ENCODE measurements at places on chromosomes 1 and 21. TPM values are rescaled to one million over a fixed set of nuclear protein-coding genes. Genes with fewer than 3 reads are reported as not detected.
A peak's percentile ranks its signal among the peaks of the same experiment; 100 is the strongest.

DNA sequence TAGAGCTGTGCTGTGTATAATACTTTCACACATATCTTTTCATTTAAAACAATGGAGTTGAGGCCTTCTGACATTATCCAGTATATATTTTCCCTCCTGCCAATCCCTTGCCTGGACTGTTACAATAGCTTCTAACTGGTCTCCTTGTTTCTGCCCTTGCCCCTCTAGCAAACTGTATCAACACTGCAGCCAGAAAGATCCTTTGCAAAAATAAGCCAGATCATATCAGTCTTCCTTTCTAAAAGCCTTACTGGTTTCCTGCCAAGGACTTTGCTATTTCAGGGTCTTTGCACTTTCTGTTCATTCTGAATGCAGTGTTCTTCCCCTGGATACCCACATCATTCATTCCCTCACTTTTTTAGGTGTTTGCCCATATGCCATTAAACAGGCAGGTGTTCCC is 370.1 kb downstream of the PTBP2 start:
- H3K4me1 ChIP-seq: no peaks in the 10 kb centered on the region
- H3K36me3 ChIP-seq: no peaks in the 10 kb centered on the region
- DNase-seq: no peak
- no peaks in the 10 kb centered on the region for H3K27me3 ChIP-seq

DNA sequence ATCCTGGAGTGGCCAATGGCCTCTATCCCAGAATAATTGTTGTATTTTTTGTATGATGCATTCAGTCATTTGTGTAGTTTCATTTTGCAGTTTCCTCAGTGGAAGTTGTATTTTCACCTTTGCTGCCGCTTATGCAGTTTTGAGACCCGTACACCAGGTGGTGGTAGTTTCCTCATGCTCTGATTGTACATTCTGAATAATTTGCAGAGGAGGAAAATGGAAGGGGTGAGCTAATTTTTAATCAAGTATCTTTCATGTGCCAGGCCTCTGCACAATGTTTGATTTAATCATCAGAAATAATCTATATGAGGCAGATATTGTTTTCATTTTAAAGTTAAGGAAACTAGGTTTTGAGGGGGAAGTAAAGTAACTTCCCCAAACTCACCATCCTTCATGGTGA is 29.5 kb downstream of the HLX start:
- H3K4me1 ChIP-seq: no peaks in the 10 kb centered on the region
- no peak overlapping the region for H3K4me3 ChIP-seq

GRCh38 chr1:111864862-111865261 is 109.2 kb downstream of the DDX20 start:
- peaks cover 40% of the 10 kb centered on the region for H3K27me3 ChIP-seq
- no peak overlapping the region for H3K4me3 ChIP-seq
- no peak overlapping the region for H3K27ac ChIP-seq
- no peak for DNase-seq
- H3K36me3 ChIP-seq: no peaks in the 10 kb centered on the region

DNA sequence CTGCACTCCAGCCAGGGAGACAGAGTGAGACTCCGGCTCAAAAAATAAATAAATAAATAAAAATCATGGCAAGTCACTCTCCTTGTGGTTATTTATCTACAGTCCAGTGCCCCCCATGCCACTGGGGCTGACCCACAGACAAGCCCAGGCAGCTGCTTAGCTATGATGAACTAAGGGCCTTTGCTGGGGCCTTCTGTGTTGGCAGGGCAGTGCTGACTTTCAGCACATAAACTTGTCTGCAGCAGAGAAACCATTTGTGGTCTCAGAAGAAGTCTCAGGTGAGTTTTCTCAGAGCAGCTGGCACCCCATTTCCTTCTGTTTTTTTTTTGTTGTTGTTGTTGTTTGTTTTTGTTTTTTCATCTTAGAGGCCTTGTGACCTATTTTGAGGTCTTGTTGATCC is 20.9 kb upstream of the CFHR4 start:
- no peaks in the 10 kb centered on the region for H3K27me3 ChIP-seq
- no peaks in the 10 kb centered on the region for H3K4me1 ChIP-seq
- no peaks in the 10 kb centered on the region for H3K36me3 ChIP-seq
- no peak overlapping the region for H3K4me3 ChIP-seq

- H3K27ac ChIP-seq: peak overlapping the region; percentile 43
- no peak overlapping the region for H3K4me3 ChIP-seq
- H3K36me3 ChIP-seq: no peaks in the 10 kb centered on the region
- DNase-seq: no peak
- H3K27me3 ChIP-seq: no peaks in the 10 kb centered on the region
Observed at GRCh38 chr1:27539901-27540861, 50.2 kb upstream of the WASF2 start.

CD1D gene
- total RNA-seq: not detected

DNA sequence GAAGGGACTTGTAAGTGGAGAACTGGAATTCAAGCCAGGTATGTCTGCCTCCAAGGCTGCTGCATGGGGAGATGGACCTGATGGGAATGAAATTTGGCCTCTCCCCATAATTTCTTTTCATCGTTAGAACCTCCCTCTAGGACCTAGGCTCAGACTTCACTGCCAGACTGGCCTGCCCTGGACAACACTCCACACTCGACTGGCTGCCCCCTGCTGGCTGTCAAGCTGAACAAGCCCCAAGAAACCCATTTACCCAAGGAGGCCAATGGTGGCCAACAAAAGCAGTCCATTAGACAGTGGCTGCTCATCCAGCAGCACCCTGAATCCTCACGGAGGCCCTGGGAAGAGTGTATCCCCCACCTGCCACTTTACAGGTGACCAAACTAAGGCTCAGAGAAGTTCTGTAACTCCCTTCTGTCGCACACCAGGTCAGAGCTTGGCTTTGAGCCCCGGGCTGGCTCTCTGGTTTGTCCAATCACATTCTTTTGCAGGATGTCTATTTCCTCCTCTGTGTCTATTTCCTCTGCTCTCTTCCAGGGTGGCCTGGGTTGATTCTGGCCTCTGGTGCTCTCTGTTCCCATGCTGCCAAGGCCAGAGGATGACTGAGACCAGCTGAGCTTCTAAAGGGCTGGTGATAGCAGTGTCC is 3.8 kb downstream of the RNF186 start:
- H3K27ac ChIP-seq: no peak overlapping the region
- H3K4me1 ChIP-seq: no peaks in the 10 kb centered on the region
- H3K27me3 ChIP-seq: peaks cover 1% of the 10 kb centered on the region
- no peak overlapping the region for H3K4me3 ChIP-seq

DNA sequence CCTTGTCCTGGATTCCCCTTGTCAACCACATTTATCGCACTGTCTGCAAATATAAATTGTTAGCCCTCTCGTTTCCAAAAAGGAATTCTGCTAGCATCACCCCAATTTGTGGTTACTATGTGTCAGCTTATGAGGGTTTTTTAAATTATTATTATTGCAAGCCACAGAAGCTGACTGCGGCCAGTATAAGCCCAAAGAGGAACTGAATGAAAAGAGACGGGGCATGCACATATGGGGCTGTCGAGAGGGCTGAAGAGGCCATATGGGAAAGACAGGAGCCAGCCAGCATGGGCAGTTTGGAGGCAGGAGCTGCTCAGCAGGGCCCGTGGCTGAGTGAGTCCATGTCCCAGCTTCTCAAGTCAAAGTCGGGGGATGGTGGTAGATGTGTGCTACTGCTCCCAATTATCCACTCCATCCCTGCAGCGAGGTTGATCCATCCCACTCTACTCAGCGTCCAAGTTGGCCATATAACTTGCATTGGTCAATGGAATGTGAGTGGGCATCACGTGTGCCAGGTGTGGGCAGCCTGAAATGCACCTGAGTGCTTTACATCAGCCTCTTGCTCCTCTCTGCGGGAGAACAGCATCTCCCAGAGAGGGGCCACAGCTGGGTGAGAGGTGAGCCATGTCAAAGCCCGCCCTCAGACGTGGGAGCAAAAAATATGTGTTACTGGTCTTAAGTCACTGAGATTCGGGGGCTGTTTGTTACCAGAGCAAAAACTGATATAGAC is 37.6 kb upstream of the LDLRAP1 start:
- no peak for DNase-seq
- no peaks in the 10 kb centered on the region for H3K27me3 ChIP-seq
- peaks cover 24% of the 10 kb centered on the region for H3K4me1 ChIP-seq
- H3K36me3 ChIP-seq: no peaks in the 10 kb centered on the region
- peak overlapping the region; percentile 63 for H3K4me3 ChIP-seq

DNA sequence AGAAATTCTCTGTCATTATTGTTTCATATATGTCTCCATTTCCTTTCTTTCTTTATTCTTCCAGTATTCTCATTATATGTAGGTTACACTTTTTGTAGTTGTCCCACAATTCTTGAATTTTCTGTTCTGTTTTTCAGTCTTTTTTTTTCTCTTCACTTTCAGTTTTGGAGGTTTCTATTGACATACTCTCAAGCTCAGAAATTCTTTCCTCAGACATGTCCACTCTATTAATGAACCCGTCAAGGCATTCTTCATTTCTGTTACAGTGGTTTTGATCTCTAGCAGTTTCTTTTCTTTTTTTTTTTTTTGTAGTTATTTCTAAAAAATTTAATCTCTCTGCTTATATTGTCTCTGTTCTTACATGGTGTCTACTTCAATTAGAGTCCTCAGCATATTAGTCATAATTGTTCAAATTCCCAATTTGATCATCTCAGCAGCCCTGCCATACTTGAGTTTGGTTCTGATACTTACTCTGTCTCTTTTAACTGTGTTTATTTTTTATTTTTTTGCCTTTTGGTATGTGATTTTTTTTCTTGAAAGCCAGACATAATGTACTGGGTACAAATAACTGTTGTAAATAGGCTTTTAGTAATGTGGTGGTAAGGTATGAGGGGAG is 49.5 kb upstream of the KCNK2 start:
- H3K4me1 ChIP-seq: no peaks in the 10 kb centered on the region
- no peaks in the 10 kb centered on the region for H3K27me3 ChIP-seq
- no peak for DNase-seq
- no peak overlapping the region for H3K4me3 ChIP-seq

- H3K4me1 ChIP-seq: no peaks in the 10 kb centered on the region
- H3K4me3 ChIP-seq: no peak overlapping the region
- no peaks in the 10 kb centered on the region for H3K27me3 ChIP-seq
- H3K36me3 ChIP-seq: peaks cover 13% of the 10 kb centered on the region
Observed at GRCh38 chr1:11207898-11208611, 18.9 kb downstream of the ANGPTL7 start.

DNA sequence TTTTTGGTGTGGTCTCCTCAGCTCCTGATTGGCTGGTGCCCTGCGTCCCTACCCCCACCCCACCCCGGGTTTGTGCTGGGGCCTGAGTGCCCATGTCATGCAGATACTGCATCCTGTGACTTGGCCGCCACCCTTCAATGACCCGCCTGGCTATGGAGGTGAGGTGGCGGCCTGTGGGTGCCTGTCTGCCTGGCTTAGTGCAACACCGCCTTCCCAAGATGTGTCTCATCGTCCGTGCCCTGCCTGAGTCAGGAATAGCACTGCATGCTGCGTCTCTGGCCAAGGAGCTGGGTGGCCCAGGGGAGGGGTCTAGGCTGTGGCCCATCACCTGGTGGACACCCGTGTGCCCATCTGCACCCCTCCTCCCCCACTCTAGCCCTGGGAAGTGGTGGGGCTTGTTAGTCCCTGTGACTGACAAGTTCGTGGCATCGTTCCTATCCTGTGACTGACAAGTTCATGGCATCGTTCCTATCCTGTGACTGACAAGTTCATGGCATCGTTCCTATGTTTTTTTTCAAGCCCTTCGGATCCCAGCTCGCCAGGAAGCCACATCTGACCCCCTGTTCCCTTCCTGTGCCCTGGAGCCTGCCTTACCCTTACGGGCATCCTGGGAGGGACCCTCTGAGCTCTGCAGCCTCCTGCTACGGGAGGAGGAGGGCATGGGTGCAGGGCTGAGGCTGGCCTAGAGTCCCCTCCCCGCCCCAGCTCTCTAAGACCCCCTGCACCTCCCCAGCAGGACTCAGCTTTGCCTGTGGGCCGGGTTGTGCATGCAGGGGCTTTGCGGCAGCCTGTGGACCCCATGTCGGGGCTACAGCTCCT is 7.5 kb downstream of the SLX9 start:
- no peaks in the 10 kb centered on the region for H3K27me3 ChIP-seq
- H3K27ac ChIP-seq: no peak overlapping the region
- no peak for DNase-seq

- no peaks in the 10 kb centered on the region for H3K4me1 ChIP-seq
- peak; percentile 1 for DNase-seq
- no peak overlapping the region for H3K27ac ChIP-seq
- H3K4me3 ChIP-seq: no peak overlapping the region
- no peaks in the 10 kb centered on the region for H3K27me3 ChIP-seq
Observed at GRCh38 chr1:174262349-174263241, 103.3 kb downstream of the RABGAP1L start.

DNA sequence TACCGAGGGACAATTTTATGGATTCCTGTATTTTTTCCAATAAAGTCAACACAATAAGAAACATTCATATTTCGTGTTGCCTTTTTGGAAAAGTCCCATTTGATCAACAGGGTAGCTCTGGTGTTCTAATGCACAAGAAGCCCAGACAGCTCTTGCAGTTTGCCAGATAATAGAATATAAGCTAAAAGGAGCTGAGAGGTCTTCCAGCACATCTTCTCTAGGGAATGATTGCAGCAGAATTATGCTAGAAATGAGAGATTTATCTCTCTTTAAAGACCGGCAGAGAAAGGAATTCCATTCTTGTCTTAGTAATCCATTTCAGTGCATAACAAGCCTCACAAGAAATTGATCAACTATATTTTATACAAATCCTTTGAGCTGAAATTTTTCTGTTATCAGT is 25.0 kb upstream of the DDX59 start:
- no peaks in the 10 kb centered on the region for H3K4me1 ChIP-seq
- peaks cover 7% of the 10 kb centered on the region for H3K27me3 ChIP-seq
- no peak overlapping the region for H3K4me3 ChIP-seq
- DNase-seq: no peak
- no peak overlapping the region for H3K27ac ChIP-seq
- peaks cover 2% of the 10 kb centered on the region for H3K36me3 ChIP-seq

ESPN gene
- 2.0 TPM for total RNA-seq

- H3K27me3 ChIP-seq: peaks cover 12% of the 10 kb centered on the region
- DNase-seq: no peak
- H3K4me3 ChIP-seq: no peak overlapping the region
- H3K36me3 ChIP-seq: no peaks in the 10 kb centered on the region
- no peak overlapping the region for H3K27ac ChIP-seq
- no peaks in the 10 kb centered on the region for H3K4me1 ChIP-seq
Observed at GRCh38 chr1:85214654-85215053, 13.8 kb upstream of the SYDE2 start.

DNA sequence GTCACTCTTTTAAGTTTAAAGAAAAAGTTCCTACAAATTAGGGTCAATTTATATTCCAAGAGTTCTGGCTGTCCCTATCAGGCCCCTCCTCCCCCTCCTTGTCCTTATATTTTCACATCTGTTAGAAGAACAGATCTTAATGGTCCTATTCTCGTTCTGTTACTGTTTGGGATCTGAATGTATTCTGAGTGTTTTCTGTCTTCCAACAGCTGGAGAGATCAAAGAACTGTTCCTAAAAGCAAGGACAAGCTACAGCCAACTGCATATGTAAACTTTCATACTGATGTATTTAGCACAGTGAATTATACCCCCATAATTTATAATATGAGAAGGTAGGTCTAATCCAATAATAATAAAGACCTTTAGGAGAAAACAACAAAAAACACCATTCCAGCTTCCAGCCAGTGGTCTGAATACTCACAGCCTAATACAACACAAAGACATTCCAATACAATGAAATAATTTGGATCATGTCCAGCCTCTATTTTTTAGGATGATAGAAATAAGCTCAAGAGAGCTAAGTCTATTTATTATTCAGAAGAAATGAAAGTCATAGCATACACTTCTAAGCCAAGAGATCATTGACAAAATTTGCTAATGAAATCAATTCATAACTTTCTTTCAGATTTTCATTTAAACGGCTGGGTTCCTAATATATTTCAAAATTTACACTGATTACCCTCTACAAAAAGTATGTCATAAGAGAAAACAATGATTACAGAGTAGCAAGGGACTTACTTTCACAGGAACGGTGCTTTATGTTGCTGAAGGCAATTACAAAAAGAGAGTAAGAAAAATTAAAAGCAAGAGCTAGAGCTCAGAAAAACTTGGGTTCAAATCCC is 25.3 kb downstream of the WLS start:
- no peak for DNase-seq
- no peaks in the 10 kb centered on the region for H3K27me3 ChIP-seq
- no peak overlapping the region for H3K4me3 ChIP-seq
- H3K36me3 ChIP-seq: no peaks in the 10 kb centered on the region
- H3K4me1 ChIP-seq: no peaks in the 10 kb centered on the region
- no peak overlapping the region for H3K27ac ChIP-seq

Measured in activated T-cell treated with anti-CD3 and anti-CD28 coated beads, Interleukin-2, amount 50 U/mL, for 72 hours (primary cell).